Activated T-helper 1 cell treated with anti-CD3 and anti-CD28 coated beads, Interleukin-12 subunit alpha, Interleukin-12 subunit beta, Interleukin-2, Interleukin-4 antibody, amounts not matched to agents 30 ng/mL and 10 ng/mL and 1 ng/mL, durations not matched to agents 14 hours and 24 hours and 36 hours (primary cell): ENCODE measurements at places on chromosomes 2 and 18. TPM values are rescaled to one million over a fixed set of nuclear protein-coding genes. Genes with fewer than 3 reads are reported as not detected.

The PEX13 gene
- total RNA-seq: 15.9 and 20.0 TPM in 2 replicates

The SLC9A4 gene
- total RNA-seq: 0.10 TPM in 1 of 2 replicates, not detected in the other

The ZSWIM2 gene
- total RNA-seq: not detected in 2 replicates

The SERPINB13 gene
- not detected in 2 replicates for total RNA-seq

The ANTXR1 gene
- not detected in 2 replicates for total RNA-seq

The ACADL gene
- not detected in 2 replicates for total RNA-seq

The GPR17 gene
- not detected in 2 replicates for total RNA-seq

The MC4R gene
- total RNA-seq: not detected in 2 replicates

The POTEE gene
- total RNA-seq: 0.67 and 1.1 TPM in 2 replicates

The PARD6G gene
- 0.10 and 0.15 TPM in 2 replicates for total RNA-seq

The PSTPIP2 gene
- total RNA-seq: 19.2 and 23.6 TPM in 2 replicates

The PER2 gene
- total RNA-seq: 19.0 and 21.2 TPM in 2 replicates

The SKOR2 gene
- total RNA-seq: not detected in 2 replicates

DNA sequence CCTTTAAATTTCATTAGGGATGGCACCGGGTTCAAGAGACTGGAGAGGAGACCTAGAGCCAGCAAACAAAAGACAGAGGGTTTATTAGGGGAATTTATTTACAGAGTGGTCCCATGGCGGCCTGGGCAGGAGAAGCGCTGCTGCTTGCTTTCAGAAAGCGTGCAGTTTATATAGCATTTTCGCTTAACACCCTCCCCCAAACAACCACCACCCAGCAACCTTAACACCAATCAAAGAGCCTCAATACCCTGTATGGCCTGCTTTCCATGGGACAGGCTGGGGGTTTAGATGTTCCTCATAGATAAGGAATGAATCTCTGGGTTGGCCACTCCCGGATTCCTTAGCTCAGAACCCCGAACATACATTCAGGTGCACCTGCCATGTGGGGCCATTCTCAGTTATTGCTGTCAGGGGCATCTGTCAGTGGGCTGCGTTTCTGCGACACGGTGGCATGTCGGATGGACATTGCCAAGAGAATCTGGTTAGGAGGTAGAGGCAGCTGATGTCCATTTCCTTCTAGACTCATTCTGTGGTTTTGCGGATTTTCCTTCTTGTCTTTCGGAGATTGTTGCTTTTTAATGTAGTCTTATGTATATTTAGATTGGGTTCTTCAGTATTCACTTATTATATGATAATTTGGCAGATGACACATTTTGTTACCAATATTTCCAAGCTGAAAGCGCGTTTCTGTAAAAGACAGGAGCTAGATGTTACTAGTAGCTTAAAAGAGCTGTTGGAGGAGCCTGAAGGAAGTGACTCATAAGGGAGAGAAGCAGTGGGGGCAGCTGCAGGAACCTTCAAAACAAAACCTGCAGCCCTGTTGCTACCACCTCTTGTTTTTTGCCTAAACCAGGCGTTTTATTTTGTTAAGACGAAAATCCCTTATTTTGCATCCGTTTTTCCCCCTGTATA, 7.2 kb downstream of the AGAP1 start:
- no peak for DNase-seq

GRCh38 chr2:217404236-217404760, 544.4 kb upstream of the TNP1 start:
- no peak for DNase-seq

- no peak for DNase-seq
Observed at GRCh38 chr2:46980786-46981573, 65.4 kb upstream of the MCFD2 start.

DNA sequence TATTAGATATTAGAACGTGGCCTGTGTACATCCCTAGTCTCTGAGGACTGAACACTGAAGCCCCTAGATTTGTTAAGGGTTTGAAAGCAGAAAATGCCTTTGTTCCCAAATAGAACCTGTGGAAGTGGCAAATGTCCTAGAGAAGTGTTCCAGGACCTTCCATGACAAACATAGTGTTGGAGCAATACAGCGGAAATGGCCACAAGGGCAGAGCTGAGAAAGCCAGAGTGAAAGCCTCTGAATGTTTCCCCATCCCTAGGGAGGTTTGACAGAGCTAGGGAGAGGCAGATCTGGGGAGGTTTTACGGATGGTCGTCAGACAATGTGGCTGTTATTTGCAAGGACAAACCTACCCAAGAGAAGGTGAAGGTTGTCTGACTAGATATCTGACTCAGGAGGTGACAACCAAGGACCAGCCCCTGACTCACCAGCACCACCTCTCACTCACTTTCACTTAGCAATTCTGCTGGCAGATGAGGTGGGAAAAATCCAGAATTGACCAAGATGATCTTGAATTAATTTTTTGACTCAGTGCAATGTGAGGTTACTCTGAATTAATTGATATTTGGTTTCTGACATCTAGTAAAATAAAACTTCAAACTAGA, 24.1 kb downstream of the RBM43 start:
- DNase-seq: no peak

GRCh38 chr2:192775459-192776262, 580.9 kb upstream of the TMEFF2 start:
- no peak for DNase-seq

DNA sequence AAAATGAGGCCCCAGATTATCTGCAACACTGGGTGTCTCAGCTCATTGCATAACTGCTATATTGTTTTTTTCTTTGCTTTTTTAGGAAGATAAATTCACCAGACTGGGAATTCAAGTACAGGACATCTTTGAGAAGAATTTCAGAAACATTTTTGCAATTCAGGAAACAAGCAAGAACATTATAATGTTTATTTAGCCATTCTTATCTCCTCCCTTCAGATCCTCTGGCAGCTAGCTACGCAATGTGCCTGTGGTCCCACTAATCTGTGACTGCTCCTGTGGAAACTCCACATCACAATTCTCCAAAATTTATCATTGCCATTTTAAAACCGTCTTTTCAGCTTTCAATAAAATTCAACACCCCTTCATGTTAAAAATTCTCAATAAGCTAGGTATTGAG, 126.8 kb downstream of the SP100 start:
- no peak for DNase-seq

GRCh38 chr2:217792626-217793527, 209.9 kb downstream of the TNS1 start:
- DNase-seq: no peak

GRCh38 chr18:11840493-11840892, 10.7 kb upstream of the CHMP1B start:
- DNase-seq: no peak

DNA sequence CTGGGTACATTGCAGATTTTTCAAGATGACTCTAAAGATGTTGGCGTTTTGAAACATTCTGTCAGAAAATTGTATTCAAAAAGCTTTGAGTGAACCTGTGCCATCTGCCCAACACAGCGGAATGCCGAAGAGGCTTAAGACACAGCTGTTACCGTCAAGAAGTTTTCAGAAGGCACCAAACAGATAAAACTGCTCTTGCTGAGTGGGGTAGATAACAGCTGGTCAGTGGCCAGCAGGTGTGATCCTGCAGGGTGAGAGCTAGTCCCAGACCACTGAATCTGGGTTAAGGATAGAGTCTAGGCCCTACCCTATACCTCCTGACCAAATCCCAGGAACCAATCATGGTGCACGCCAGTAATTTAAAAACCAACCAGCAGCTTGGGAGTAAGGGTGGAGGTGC, 60.5 kb upstream of the B3GNT7 start:
- DNase-seq: no peak

GRCh38 chr2:159615367-159616285, 722 bp downstream of the BAZ2B start:
- peak; percentile 2 for DNase-seq

DNA sequence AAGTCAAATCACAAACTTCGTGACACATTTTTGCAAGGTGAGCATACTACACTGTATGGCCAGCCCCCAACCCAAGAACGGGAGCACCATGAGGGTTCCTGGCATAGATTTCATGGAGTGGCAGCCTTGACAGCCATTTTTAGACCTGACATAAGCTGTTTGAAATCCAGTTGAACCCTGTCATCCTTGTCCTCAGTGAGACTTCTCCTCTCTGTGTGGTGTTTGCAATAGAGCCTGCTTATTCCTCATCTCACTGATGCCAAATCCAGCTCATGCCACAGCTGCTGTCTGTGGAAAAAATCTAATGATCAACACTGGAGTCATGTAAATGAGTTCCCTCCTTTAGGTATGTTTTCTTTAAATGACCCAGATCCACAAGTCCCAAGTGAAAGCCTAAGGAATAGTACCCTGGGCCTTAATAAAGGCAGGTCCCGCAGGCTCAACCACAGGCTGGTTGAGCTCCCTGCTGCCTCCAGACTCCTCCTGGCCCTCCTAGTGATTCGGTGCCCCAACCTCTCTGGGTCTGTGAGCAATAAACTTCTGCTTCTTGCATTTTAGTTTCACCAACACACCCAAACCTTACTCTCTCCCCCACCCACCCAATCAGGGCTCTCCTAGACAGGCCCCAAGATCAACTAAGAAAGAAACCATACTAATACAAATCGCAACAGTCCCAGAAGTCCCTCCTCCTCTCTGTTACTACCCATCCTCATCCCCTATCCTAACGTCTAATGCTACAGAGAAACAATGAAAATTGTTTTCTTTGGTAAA, 8.4 kb upstream of the CREG2 start:
- DNase-seq: no peak

GRCh38 chr2:64359171-64359891, 94.6 kb upstream of the LGALSL start:
- DNase-seq: no peak

DNA sequence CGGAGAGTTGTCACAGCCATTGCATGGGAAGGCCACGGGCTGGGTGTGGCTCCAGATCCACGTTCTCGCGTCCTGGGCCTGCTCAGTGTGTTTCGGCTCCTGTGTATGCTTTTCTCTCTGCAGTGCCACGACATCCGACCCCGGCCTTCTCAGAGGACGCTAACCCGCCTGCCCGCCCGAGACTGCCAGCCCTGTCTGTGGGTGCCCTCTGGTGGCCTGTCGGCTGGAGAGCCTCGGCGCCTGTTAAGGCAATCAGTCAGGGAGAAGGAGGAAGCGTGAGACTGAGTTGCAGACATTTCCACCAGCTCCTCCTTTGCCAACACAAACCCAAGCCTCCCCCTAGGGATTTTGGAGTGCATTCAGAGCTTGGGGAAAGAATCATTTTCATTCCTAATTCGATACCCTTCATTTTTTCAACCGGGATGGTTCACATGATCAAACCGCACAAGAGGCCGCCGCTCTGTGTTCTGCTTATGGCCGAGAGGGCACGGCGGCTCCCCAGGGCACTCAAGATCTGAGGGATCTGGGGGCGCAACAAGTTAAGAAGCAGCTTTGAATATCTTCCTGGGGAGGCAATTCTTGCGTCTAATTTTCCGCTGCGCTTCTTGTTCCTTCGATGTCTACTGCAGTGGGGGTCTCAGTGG, 37.5 kb upstream of the ZBTB7C start:
- DNase-seq: peak; percentile 56

DNA sequence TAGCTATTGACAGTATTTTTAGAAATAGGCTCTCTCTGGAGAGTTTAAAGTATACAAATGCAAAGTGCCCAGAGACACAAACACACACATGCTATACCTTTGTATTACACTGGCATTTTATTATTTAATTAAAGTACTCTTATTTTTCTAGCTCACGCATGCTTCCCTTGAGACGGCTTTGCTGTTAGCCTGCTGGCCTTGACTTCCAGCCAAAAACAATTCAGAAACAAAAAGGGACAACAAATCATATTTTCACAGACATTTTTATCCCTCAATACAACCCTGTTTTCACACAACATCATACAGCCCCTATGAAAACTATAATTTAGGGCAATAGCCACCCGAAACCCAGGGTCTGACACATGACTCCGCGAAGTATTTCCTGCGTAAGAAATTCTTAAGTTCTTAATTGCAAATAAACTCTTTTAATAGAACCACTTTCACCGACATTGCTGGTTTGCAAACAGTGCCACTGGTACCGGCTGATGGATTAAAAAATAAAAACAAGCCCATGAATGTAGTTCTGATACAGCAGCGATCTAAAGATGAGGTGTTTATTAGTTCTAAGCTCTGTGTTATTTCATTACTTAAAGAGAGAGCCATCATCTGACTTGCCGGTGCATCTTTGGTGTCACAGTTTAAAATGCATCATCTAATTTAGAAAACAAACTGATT, 185.1 kb downstream of the TCF4 start:
- DNase-seq: no peak

DNA sequence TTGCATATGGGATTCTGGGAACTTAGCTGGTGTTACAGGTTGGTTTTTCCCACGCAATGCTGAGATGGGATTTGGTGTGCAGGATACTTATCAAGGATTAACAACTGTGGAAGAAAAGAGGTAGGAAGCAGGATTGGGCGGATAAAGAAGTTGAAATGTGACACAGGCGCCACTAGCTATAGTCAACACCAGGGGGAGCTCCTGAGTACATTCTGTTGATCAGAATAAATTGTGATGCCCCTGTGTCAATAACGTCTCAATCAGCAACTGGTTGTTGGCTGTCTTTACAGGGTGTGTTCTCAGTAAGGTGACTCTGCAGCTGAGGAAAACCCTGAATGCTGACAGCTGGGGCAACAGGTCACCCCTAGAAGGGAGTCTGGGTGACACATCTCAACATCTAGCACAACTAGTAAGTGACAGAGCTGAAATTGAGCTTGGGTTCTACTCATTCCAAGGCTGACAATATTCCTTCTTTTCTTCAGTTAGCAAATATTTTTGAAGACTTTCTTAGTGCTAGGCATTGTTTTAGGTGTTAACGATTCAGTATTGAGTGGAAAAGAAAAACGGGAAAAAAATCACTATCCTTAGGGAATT, 143.0 kb downstream of the ARL6IP6 start:
- DNase-seq: no peak

- no peak for DNase-seq
Observed at GRCh38 chr18:2070631-2071030, 500.7 kb downstream of the METTL4 start.

DNA sequence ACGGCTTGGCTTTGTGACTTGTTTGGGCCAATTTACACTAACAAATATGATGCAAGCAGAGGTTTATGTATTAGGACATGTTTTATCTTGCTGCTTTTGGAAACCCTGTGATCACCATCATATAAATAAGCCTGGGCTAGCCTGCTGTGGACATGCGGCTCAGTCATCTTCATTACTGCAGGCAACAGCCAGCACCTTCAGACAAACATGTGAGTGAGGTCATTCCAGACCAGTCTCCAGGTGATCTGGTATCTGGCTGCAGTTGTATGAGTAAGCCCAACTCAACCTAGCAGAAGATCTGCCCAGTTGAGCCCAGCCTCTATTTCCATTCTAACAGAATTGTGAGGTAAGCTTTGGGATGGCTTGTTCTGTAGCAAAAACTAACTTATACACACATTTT, 254.6 kb upstream of the ATP5MC3 start:
- DNase-seq: no peak
